ENCODE measurements at places on chromosomes 4 and X.

GRCh38 chrX:136210243-136210642 is 41.0 kb downstream of the MAP7D3 start:
- no peak for DNase-seq
- H3K36me3 ChIP-seq, result no peaks in the 10 kb centered on the region
- peaks cover 10% of the 10 kb centered on the region for H3K4me1 ChIP-seq
- no peak overlapping the region for H3K27ac ChIP-seq
- no peak overlapping the region for H3K4me3 ChIP-seq

DNA sequence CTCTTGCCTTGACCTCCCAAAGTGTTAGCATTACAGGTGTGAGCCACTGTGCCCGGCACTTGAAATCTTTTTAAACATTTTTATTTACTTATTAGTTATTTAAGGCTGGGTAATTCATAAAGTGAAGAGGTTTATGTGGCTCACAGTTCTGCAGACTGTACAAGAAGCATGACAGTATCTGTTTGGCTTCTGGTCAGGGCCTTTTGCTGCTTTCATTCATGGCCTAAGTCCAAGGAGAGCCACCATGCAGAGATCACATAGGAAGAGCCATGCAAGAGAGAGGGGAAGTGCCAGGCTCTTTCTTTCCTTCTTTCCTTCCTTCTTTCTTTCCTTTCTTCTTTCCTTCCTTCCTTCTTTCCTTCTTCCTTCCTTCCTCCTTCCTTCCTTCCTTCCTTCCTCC is 10.2 kb upstream of the GPKOW start:
- no peak for DNase-seq
- no peak overlapping the region for H3K4me3 ChIP-seq
- H3K4me1 ChIP-seq, result peaks cover 4% of the 10 kb centered on the region
- H3K27me3 ChIP-seq, result peaks cover 2% of the 10 kb centered on the region
- no peak overlapping the region for H3K27ac ChIP-seq

- DNase-seq, result no peak
- H3K4me1 ChIP-seq, result no peaks in the 10 kb centered on the region
- no peak overlapping the region for H3K27ac ChIP-seq
- H3K36me3 ChIP-seq, result peaks cover 3% of the 10 kb centered on the region
- H3K4me3 ChIP-seq, result no peak overlapping the region
These were observed 18.7 kb downstream of the NAT8L start for GRCh38 chr4:2077537-2078460.

DNA sequence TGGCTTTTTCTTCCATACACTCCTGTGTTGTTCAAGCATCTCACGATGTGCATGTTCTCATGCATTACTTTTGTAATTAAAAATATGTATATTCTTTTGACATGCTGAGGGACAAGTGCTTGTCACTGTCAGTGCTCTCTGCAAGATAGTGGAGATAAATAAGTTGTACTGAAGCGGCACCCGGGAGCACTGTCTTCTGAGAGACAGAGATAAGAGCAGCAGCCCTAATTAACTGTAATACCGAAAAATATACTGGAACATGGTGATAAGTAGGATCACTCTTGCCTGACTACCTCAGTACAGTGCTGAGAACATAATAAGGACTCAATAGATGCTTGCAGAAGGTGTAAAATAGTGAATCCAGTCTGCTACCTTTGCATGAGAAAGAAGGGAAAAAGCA is 9.4 kb upstream of the GPR173 start:
- peaks cover 2% of the 10 kb centered on the region for H3K27me3 ChIP-seq
- H3K36me3 ChIP-seq, result no peaks in the 10 kb centered on the region

DNA sequence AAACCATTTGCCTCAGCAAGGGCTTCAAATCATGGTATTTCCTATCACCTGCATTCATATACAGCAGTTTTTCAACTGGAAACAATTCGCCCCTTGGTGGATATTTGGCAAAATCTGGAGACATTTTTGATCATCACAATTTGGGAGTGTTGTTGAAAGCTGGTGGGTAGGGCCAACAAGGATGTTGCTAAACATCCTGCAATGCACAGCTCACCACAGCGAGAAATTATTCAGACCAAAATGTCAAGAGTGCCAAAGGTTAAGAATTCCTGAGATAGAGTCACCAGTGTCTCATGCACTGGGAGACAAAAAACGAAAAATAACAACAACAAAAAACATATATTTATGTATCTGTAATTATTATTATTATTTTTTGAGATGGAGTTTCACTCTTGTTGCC is 435.2 kb upstream of the CTSO start:
- no peak for DNase-seq
- no peaks in the 10 kb centered on the region for H3K4me1 ChIP-seq
- H3K27me3 ChIP-seq, result no peaks in the 10 kb centered on the region
- H3K27ac ChIP-seq, result no peak overlapping the region
- no peaks in the 10 kb centered on the region for H3K36me3 ChIP-seq

GRCh38 chr4:150581056-150581605 is 820 bp upstream of the MAB21L2 start:
- H3K4me3 ChIP-seq, result peak overlapping the region; percentile 90
- peaks cover 4% of the 10 kb centered on the region for H3K36me3 ChIP-seq
- H3K27ac ChIP-seq, result no peak overlapping the region
- H3K27me3 ChIP-seq, result peaks cover 33% of the 10 kb centered on the region
- no peak for DNase-seq

- no peak overlapping the region for H3K4me3 ChIP-seq
- H3K36me3 ChIP-seq, result no peaks in the 10 kb centered on the region
These were observed 100.8 kb downstream of the SPIN4 start for GRCh38 chrX:63250253-63250868.

- no peak overlapping the region for H3K27ac ChIP-seq
- H3K4me1 ChIP-seq, result no peaks in the 10 kb centered on the region
- no peak overlapping the region for H3K4me3 ChIP-seq
- no peaks in the 10 kb centered on the region for H3K36me3 ChIP-seq
These were observed 220.3 kb upstream of the VEGFC start for GRCh38 chr4:177012918-177013545.

DNA sequence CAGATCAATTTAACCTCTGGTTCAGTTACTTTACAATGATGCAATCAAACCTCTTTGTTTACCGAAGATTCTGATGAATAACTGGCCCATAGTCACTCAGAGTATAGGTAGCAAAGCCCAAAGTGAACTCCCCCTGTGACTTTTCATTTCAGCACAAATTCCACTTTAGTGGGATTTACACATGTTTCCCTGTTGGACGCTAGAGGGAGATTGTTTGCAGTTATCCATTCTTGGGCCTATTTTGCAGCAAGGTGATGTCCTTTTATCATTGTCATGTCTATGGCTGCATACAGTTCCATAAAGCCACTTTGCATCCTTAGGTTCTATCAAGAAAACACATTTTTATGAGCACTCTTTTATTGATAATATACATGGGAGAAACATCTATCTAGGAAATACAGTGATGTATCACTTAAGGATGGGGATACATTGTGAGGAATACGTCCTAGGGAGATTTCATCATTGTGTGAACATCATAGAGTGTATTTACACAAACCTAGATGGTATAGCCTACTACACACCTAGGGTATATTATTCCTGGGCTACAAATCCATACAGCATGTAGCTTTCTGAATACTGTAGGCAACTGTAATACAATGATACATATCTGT is 14.5 kb upstream of the DKK2 start:
- no peak overlapping the region for H3K27ac ChIP-seq
- no peaks in the 10 kb centered on the region for H3K4me1 ChIP-seq
- no peaks in the 10 kb centered on the region for H3K36me3 ChIP-seq
- DNase-seq, result no peak
- no peak overlapping the region for H3K4me3 ChIP-seq

- peak; percentile 43 for DNase-seq
- no peaks in the 10 kb centered on the region for H3K36me3 ChIP-seq
- H3K27ac ChIP-seq, result no peak overlapping the region
- H3K4me1 ChIP-seq, result no peaks in the 10 kb centered on the region
These were observed 128.5 kb upstream of the ARX start for GRCh38 chrX:25144043-25144940.

DNA sequence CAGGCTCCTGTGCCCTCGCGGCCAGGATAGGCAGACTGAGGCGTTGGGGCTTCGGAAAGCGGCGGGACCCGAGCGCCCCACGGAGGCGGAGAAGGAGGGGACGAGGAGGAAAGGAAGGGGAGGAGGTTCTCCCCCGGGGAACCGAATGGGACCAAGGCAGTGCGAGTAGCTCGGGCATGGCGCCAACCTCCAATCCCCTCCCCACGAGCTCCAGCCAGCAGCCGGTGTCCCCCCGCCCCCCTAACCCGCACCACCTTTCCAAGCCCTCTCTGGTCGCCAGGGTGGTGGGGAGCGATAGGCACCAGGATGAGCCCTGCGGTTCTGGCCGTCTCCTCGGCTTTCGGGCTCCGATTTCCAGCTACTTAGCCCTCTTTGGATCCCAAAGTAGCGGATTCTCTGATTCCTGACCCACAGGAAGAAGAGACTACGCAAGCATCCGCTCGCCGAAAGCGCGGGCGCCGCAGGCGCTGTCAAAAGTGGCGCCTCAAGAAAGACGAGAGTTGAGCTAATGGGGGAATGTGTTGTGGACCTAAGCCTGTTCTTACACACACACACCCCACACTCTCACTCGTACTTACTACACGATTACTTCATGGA is 15.2 kb upstream of the ZIC3 start:
- peaks cover 4% of the 10 kb centered on the region for H3K4me1 ChIP-seq
- H3K27ac ChIP-seq, result no peak overlapping the region
- peaks cover 7% of the 10 kb centered on the region for H3K27me3 ChIP-seq

DNA sequence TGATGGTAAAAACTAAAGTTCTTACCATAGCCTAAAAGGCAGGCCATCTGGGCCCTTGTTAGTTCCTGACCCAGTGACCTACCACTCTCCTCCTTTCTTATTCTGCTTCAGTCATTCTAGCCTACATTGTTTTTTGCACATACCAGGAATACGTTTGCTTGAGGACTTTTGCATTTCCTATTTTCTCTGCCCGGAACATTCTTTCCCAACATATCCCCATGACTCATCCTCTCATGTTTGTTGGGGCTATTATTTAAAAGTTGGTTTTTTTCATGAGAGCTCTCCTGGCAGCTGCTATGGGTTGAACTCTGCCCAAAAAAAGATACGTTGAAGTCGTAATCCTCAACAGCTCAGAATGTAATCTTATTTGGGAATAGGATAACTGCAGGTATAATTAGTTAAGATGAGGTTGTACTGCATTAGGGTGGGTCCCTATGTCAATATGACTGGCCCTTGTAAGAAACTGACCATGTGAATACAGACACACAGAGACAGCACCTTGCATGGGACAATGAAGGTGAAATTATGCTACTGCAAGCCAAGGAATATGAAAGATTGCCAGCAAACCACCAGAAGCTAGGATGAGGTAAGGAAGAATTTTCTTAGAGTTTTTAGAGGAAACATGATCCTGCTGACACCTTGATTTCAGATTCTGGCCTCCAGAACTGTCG is 138.3 kb upstream of the PDHA2 start:
- no peaks in the 10 kb centered on the region for H3K36me3 ChIP-seq
- no peak for DNase-seq
- H3K4me3 ChIP-seq, result no peak overlapping the region
- H3K27ac ChIP-seq, result no peak overlapping the region
- no peaks in the 10 kb centered on the region for H3K27me3 ChIP-seq

- H3K36me3 ChIP-seq, result no peaks in the 10 kb centered on the region
- H3K4me1 ChIP-seq, result no peaks in the 10 kb centered on the region
- no peak for DNase-seq
These were observed 1783.4 kb upstream of the AGA start for GRCh38 chr4:179225594-179225993.

- no peak overlapping the region for H3K4me3 ChIP-seq
- no peaks in the 10 kb centered on the region for H3K36me3 ChIP-seq
- peaks cover under 1% of the 10 kb centered on the region for H3K27me3 ChIP-seq
- H3K4me1 ChIP-seq, result no peaks in the 10 kb centered on the region
- no peak for DNase-seq
- H3K27ac ChIP-seq, result no peak overlapping the region
These were observed 108.3 kb upstream of the MID1IP1 start for GRCh38 chrX:38692961-38693360.

GRCh38 chr4:145808021-145808650 is 128.2 kb downstream of the C4orf51 start:
- peaks cover 25% of the 10 kb centered on the region for H3K4me1 ChIP-seq
- peak overlapping the region; percentile 88 for H3K27ac ChIP-seq
- H3K36me3 ChIP-seq, result peaks cover 40% of the 10 kb centered on the region

DNA sequence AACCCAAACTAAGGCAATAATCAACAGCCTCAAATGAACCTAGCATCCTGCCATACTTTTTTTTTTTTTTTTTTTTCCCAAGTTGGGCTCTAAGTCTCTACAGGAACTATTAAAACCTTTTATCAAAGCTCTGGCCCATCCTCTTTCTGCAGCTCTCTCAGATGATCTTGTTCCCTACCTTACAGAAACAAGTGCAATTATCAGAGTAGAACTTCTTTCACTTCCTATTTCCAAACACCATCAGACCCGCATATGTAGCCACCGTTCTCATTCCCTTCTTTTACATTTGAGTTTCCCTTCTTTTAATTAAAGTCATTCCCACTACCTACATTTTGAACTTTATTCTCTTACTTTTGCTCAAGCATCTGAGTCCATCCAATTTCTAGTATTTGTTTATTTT is 690.6 kb downstream of the DMD start:
- no peak overlapping the region for H3K27ac ChIP-seq
- DNase-seq, result no peak
- H3K36me3 ChIP-seq, result no peaks in the 10 kb centered on the region
- no peaks in the 10 kb centered on the region for H3K27me3 ChIP-seq
- H3K4me3 ChIP-seq, result no peak overlapping the region

DNA sequence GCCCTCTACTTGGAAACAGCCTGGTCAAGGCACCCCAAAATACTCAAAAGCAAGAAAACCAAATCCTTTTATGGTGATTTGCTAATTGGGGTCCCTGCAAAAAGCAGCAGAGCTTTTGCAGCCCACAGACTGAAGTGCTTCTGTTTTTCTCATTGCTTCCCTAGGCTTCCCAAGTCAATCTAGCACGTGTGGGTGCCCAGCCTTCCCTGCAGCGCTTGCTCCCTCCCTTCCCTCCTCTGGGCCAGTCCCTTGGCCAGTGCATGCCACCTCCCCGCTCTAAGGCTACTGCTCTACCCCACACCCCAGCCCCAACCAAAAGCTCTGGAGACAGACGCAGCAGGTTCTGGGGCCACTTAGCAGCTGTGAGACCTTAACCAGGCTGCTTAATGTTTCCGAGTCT is 53.6 kb downstream of the ANAPC4 start:
- DNase-seq, result no peak
- no peak overlapping the region for H3K4me3 ChIP-seq
- H3K4me1 ChIP-seq, result no peaks in the 10 kb centered on the region
- no peaks in the 10 kb centered on the region for H3K27me3 ChIP-seq
- H3K36me3 ChIP-seq, result peaks cover 12% of the 10 kb centered on the region
- H3K27ac ChIP-seq, result no peak overlapping the region

GRCh38 chr4:18734405-18734804 is 712.9 kb upstream of the LCORL start:
- H3K4me3 ChIP-seq, result no peak overlapping the region
- H3K27me3 ChIP-seq, result peaks cover 4% of the 10 kb centered on the region
- no peaks in the 10 kb centered on the region for H3K4me1 ChIP-seq
- no peak overlapping the region for H3K27ac ChIP-seq
- no peaks in the 10 kb centered on the region for H3K36me3 ChIP-seq
